ENCODE measurements at places on chromosomes 4 and X. TPM values are rescaled to one million over a fixed set of nuclear protein-coding genes. Genes with fewer than 3 reads are reported as not detected.

SLC7A11 gene
- 1.8 TPM for total RNA-seq

SASH3 gene
- 115 TPM for total RNA-seq

NCAPG gene
- total RNA-seq, result 46.3 TPM

GPC4 gene
- 0.05 TPM for total RNA-seq

DUSP9 gene
- total RNA-seq, result 0.19 TPM

ZAR1 gene
- not detected for total RNA-seq

CCDC110 gene
- total RNA-seq, result not detected

IQSEC2 gene
- total RNA-seq, result 0.64 TPM

VCX3B gene
- not detected for total RNA-seq

PDLIM3 gene
- total RNA-seq, result not detected

ABLIM2 gene
- total RNA-seq, result 0.63 TPM

KLB gene
- not detected for total RNA-seq

C4orf36 gene
- not detected for total RNA-seq

CHRDL1 gene
- not detected for total RNA-seq
